ENCODE measurements at places on chromosomes 7 and 10.

DNA sequence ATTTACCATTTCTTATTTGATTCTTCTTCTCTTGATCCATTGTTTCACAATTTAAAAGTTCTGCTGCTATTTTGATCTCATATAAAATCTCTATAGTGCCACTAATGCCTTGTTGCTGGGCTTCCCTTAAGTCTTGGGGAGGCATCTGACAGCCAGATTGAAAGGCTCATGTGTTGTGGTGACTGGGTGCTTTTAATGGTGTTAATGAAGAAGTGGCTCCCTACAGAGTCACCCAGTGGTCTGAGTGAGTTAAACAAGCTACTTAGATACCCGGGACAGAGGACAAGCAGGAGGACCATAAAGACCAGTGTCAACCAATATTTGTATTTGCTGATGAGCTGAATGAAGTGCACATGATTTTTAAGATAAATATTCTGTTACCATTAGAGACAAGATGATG, 176.4 kb upstream of the HABP2 start:
- DNase-seq, result no peak

DNA sequence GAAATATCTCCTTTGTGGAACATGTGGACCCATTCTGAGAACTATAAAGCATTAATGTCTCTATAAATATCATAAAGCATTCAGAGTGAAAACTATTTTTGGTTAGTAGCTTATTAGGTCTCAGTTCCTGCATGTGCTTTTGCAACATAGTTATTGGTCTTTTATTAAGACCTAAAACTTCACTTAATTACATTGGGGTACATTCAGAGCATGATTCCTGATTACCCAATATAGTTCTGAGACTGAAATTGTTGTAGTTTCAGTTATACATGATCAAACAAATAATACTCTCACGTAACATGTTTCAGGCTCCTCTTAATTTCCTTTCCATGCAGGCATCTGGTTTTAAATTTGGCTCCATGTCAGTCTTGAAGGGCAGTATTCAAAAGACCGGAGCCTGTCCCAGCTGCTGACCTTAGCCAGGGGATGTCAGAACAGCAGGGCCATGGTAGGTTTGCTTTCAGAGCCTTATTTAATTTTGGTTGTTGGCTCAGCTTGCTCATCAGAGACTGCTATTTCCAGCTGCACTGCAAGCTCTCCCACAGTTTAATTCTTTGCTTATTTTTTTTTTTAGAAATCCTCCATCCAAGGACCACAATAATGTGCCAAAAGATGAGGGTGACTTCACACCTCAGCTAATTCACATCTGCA, 447.8 kb upstream of the FZD8 start:
- no peak for DNase-seq

- no peak for DNase-seq
These were observed 21.4 kb downstream of the LAT2 start for GRCh38 chr7:74231232-74231590.

GRCh38 chr7:142876236-142876960, 9.1 kb downstream of the TRPV6 start:
- no peak for DNase-seq

Measured in posterior cingulate gyrus (tissue), 11 donors.